Progenitor cell of endocrine pancreas (in vitro differentiated cells): ENCODE measurements at places on chromosomes 12 and 14. TPM values are rescaled to one million over a fixed set of nuclear protein-coding genes. Genes with fewer than 3 reads are reported as not detected.

GRCh38 chr14:60657456-60658210 is 8.4 kb upstream of the SIX1 start:
- H3K4me1 ChIP-seq, result peaks cover 30% of the 10 kb centered on the region
- DNase-seq, result no peak
- H3K27ac ChIP-seq, result peak overlapping the region; percentile 90
- peak overlapping the region; percentile 87 for H3K4me3 ChIP-seq
- no peaks in the 10 kb centered on the region for H3K36me3 ChIP-seq

The IRAK3 gene
- 0.02 TPM in 1 of 2 replicates, not detected in the other for total RNA-seq

DNA sequence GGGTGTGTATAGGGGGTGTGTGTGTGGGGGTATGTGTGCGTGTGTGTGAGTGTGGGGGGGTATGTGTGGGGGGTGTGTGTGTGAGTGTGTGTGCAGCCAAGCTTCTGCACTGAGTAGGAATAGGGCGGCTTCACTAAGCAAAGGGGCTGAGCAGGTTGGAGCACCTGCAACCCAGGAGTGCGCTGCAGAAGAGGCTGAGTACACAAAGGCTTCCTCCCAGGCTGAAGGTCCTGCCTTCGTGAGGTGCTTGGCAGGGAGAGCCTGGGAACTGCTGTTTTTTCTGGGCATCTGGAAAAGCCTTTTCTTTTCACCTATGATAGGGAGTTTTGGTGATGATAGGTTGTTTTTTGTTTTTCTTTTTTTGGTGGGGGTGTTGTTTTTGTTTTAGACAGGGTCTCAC is 6.0 kb upstream of the NUDT14 start:
- no peak for DNase-seq
- H3K36me3 ChIP-seq, result no peaks in the 10 kb centered on the region
- H3K4me1 ChIP-seq, result no peaks in the 10 kb centered on the region
- H3K27me3 ChIP-seq, result peaks cover 33% of the 10 kb centered on the region

The FITM1 gene
- 1.7 and 1.9 TPM in 2 replicates for total RNA-seq

DNA sequence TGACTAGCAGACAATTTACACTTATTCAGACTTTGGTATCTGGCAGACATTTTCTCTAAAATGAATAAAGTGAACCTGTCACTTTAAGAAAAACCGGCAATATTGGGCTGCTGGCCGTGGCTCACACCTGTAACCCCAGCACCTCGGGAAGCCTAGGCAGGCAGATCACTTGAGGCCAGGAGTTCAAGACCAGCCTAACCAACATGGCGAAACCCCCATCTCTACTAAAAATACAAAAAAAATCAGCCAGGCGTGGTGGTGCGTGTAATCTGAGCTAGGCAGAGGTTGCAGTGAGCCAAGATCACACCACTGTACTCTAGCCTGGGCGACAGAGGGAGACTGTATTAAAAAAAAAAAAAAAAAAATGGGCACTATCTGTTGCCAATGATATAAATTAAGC is 11.5 kb downstream of the DUSP16 start:
- H3K4me3 ChIP-seq, result no peak overlapping the region
- peaks cover 4% of the 10 kb centered on the region for H3K4me1 ChIP-seq
- H3K36me3 ChIP-seq, result peaks cover 24% of the 10 kb centered on the region
- no peaks in the 10 kb centered on the region for H3K27me3 ChIP-seq
- DNase-seq, result no peak
- no peak overlapping the region for H3K27ac ChIP-seq

DNA sequence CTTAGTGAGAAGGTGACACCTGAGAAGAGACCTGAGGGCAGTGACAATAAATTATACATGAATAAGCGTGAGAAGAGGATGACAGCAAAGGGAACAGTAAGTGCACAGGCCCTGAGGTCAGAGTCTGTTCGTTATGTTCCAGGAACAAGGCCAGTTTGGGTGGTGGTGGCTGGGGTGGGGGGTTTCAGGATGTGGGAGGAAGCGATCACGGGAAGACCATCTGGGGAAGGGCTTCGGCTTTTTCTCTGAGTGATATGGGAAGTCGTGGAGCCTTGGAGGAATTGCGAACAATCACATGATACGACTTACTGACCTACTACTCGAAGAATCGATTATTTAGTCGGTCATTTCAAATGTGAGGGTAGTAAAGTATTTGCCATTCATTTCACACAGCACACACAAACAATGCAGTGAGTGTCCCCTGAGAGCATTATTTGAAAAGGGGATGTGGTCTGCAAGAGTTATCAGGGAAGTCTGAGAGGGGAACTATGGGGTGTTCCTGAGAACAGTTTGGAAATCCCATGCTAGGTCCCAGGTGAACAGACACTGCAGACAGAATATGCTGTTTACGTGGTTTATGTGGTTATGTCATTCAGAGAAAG is 94.7 kb downstream of the SLC38A1 start:
- H3K27ac ChIP-seq, result no peak overlapping the region
- no peaks in the 10 kb centered on the region for H3K27me3 ChIP-seq
- no peak overlapping the region for H3K4me3 ChIP-seq
- no peaks in the 10 kb centered on the region for H3K36me3 ChIP-seq
- DNase-seq, result no peak

DNA sequence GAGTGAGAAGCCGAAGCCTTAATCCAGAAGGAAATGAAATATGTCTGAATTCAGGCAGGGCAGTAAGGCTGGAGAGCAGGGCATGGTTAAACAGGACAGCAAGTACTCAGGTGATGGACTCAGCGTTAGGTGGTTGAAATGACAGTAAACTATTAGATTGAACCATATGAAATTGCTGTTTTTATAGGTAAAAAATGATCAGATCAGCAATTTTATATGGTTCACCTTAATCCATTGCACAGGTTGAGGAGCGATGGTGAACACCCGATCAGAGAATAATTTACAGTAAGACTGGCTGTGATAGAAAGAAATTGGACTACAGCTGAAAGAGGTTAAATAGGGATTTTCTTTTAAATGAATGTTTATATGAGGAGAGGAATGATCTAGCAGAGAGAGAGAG is 56.6 kb downstream of the TTC6 start:
- peaks cover 8% of the 10 kb centered on the region for H3K36me3 ChIP-seq
- H3K27me3 ChIP-seq, result no peaks in the 10 kb centered on the region
- H3K4me1 ChIP-seq, result peaks cover 13% of the 10 kb centered on the region
- peak overlapping the region; percentile 76 for H3K27ac ChIP-seq

DNA sequence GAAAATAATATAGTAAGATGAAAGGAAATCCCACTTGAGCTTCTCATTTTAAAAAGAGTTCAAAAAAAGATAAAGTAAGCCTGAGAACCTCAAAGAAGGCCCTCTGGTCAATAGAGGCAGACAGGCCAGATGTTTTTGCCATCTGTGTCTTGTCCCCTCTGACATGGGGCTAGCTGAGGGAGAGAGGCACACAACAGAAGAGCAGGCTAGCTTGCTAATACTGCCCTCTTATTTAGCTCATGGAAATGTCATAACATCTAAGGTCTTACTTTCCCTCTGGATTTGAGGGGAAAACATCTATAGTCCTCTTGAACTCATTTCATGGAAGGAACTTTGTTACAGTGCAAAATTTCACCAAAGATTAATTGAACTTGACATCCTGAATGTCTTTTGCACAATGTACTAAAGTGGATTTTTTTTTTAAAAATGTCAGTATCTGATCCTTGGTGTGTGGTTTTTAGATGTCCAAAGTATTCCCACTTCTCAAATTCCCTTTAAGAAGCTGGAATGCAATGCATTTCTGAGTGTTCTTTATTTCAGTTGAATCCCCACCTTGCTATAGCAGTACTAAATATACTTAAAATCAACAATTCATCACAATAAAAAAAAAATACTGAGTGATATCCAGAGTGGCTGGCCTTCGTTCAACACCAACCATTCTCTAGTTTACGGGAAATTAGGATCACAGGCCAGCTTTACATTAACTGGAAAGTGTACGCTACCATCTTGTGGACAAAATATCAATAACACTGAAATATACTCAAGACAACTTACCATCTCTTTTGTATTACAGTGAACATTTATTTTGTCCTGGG is 176.7 kb downstream of the PAH start:
- H3K27me3 ChIP-seq, result no peaks in the 10 kb centered on the region
- DNase-seq, result no peak
- H3K4me1 ChIP-seq, result no peaks in the 10 kb centered on the region
- H3K27ac ChIP-seq, result no peak overlapping the region

GRCh38 chr14:99549684-99550083 is 54.3 kb downstream of the CCDC85C start:
- no peak for DNase-seq
- no peak overlapping the region for H3K4me3 ChIP-seq
- no peaks in the 10 kb centered on the region for H3K27me3 ChIP-seq

- peak overlapping the region; percentile 5 for H3K4me3 ChIP-seq
- peaks cover 14% of the 10 kb centered on the region for H3K36me3 ChIP-seq
- no peak for DNase-seq
These were observed 54.3 kb upstream of the SRSF5 start for GRCh38 chr14:69712599-69713088.

- H3K4me3 ChIP-seq, result no peak overlapping the region
- peak; percentile 58 for DNase-seq
- H3K36me3 ChIP-seq, result peaks cover 11% of the 10 kb centered on the region
- H3K27ac ChIP-seq, result no peak overlapping the region
- no peaks in the 10 kb centered on the region for H3K27me3 ChIP-seq
These were observed 26.6 kb upstream of the KLRB1 start for GRCh38 chr12:9634177-9634803.

DNA sequence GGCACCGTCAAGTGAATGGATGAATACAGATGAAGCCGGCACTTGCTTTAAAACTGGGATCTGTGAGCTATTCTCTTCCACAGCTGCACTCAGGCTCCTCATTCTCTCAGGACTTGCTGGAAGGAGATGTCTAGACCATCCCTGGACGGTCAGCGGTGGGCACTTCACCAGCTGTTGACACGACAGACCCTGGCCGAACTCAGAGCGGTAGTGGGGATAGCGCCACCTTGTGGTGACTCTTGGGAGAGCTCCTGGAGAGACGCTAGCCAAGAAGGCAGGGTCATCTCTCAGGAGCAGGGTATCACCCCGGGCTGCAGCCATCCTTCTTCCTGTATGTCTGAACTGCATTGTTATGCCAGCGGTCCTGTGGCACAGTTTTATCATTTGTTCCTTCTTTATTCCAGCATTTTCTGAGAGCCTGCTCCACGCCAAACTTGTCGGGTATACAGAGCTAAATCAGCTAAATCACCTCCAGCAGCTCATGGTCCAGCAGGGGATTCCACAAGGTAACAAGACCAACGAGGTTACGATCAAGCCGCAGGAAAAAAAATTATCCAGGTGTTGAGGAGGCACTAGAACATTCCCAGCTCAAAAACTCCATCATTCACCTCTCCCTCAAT is 10.0 kb downstream of the WNT1 start:
- H3K27ac ChIP-seq, result no peak overlapping the region
- H3K4me1 ChIP-seq, result no peaks in the 10 kb centered on the region
- H3K4me3 ChIP-seq, result no peak overlapping the region

GRCh38 chr14:68623826-68624225 is 169.0 kb downstream of the ZFP36L1 start:
- peaks cover 3% of the 10 kb centered on the region for H3K36me3 ChIP-seq
- peak overlapping the region; percentile 41 for H3K27ac ChIP-seq
- no peaks in the 10 kb centered on the region for H3K27me3 ChIP-seq
- no peak overlapping the region for H3K4me3 ChIP-seq
- no peak for DNase-seq

GRCh38 chr14:90969531-90970166 is 90.8 kb downstream of the RPS6KA5 start:
- H3K4me1 ChIP-seq, result peaks cover 3% of the 10 kb centered on the region
- no peak overlapping the region for H3K4me3 ChIP-seq
- no peaks in the 10 kb centered on the region for H3K27me3 ChIP-seq
- DNase-seq, result no peak
- no peak overlapping the region for H3K27ac ChIP-seq
